RCC 7860 (cell line): ENCODE measurements at places on chromosomes 3 and 15.

GRCh38 chr3:183924543-183924942 lies 39.9 kb upstream of the PARL start:
- DNase-seq, result no peak

GRCh38 chr3:111668888-111669488 lies 73.8 kb upstream of the ZBED2 start:
- DNase-seq, result peak; percentile 79

DNA sequence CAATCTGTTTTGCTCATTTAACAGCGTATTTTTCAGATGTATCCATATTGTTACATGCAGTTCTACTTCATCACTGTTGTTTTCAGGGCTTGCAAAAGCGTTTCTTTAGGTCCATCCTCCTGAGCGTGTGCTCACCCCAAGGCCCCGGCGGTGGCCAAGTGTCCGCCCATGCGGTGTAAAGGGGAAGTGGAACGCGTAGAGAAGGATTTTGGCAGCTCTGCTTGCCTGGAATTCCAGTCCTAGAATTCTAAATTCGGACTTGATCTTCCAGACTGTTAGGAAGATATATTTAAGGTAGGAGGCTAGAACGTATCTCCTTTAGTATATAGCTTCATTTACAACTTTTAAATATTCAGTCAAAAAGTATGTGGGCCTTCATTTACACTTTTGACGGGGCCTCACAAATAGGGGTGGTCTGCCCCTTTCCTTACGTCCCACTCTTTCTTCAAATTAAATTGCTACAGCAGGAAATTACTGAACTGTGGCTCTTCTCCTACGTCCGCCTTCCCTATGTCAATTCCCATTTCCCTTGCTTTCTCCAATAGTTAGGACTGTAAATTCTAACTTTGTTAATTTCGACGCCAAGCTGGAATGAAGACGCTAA lies 609 bp upstream of the TBC1D23 start:
- no peak for DNase-seq

DNA sequence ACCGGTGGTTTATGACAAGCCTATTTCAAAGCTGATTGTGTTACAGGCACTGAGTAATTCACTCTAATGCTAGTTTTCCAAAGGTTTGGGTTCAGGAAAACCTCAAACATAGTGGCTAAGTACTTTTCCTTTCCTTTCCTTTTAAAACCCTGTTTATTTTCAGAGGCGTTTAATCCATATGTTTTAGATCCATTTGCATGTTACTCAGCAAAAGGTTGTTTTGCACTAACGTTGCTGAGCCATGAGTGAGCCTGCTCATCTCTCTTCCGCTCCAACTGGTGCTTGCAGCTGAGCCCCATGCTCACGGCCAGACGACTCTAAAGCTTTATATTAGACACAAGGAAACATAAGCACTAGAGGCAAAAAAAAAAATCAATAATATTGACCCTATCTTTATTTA lies 9.4 kb downstream of the CEMIP start:
- DNase-seq, result no peak

GRCh38 chr15:91776104-91776503 lies 77.4 kb upstream of the SLCO3A1 start:
- no peak for DNase-seq
